ENCODE measurements at places on chromosomes 3 and 15.
A peak's percentile ranks its signal among the peaks of the same experiment; 100 is the strongest.

GRCh38 chr3:32719335-32719734 lies 34.3 kb downstream of the CNOT10 start:
- no peak for DNase-seq

- no peak for DNase-seq
Measured at GRCh38 chr15:49627407-49627877, 6.6 kb downstream of the DTWD1 start.

- no peak for DNase-seq
Measured at GRCh38 chr3:72597756-72598195, 250.5 kb downstream of the SHQ1 start.

GRCh38 chr3:89116476-89116875 lies 9.1 kb downstream of the EPHA3 start:
- no peak for DNase-seq

GRCh38 chr3:16060945-16061344 lies 113.5 kb upstream of the GALNT15 start:
- DNase-seq = no peak

DNA sequence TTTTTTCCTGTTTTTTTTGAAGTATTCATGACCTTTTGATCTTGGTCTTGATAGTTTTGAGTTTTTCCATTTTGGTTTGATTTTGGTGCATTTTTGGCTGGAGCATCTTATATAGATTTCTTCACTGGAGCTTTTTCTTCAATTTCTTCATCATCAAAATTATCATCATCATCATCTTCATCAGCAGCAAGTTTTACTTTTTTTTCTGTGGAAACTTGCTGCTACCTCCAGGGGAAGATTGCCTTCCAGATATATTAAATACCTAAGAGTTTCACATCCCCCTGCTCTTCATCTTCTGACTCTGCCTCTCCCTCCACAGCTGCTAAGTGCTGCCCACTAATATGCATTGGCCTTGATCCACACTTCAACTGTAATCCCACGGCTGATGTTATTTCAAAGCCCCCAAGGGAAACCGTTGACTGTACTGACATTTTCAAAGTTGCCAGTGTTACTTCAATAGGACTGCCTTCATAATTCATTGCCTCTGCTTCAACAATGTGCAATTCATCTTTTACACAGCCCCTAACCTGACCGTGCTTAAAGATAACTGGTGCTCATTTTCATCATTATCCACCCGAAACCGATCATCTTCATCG lies 151.7 kb downstream of the NR1D2 start:
- no peak for DNase-seq

- no peak for DNase-seq
Measured at GRCh38 chr3:134013280-134013679, 16.4 kb downstream of the SLCO2A1 start.

GRCh38 chr3:4063916-4064574 lies 239.1 kb upstream of the SETMAR start:
- no peak for DNase-seq

DNA sequence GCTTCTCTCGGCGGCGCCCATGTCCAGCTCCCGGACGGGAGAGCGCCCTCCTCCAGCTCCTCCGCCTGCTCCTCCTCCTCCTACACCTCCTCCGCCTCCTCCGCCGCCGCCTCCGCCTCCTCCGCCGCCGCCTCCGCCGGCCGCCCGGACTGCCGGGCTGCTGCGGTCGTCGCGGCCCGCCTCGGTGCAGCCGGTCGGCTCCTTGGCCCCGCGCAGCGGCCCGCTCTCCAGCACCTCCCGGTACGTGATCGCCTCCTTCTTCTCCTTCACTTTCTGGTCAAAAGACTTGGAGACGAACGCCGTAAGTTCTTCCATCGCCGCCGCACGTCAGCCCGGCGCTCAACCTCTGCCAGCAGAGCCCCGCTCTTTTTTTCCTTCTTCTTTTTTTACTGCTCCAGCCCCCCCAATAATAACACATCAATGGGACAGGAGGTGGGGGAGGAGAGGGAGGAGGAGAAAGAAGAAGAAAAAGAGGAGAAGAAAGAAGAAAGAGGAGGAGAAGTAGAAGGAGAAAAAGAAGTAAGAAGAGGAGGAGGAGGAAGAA lies 438 bp downstream of the SHOX2 start:
- no peak for DNase-seq

DNA sequence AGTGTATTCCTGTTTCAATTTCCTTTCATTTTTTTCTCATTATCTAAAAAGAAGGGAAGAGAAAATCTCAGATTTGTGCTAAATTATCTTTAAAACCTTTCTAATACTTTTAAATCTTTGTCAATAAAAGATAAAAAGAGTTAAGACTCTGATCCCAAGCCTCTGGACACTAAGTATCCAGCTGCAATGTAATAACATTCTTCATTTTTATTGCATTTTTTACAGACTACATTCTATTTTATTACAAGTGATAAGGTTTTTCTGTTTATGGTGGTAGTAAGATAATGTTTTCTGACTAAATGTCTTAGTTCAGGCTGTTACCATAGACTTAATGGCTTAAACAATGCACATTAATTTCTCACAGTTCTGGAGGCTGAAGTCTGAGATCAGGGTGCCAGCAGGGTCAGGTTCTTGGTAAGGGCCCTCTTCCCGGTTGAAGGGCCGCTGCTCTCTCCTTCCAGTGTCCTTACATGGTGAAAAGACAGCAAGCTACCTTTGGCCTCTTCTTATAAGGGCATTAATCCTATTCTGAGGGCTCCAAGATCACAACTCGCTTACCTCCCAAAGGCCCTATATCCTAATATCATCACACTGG lies 19.7 kb downstream of the KCNAB1 start:
- no peak for DNase-seq

- no peak for DNase-seq
Measured at GRCh38 chr3:41630708-41631107, 331.2 kb downstream of the ULK4 start.

GRCh38 chr3:71520161-71521020 lies 63.1 kb downstream of the FOXP1 start:
- DNase-seq = no peak

DNA sequence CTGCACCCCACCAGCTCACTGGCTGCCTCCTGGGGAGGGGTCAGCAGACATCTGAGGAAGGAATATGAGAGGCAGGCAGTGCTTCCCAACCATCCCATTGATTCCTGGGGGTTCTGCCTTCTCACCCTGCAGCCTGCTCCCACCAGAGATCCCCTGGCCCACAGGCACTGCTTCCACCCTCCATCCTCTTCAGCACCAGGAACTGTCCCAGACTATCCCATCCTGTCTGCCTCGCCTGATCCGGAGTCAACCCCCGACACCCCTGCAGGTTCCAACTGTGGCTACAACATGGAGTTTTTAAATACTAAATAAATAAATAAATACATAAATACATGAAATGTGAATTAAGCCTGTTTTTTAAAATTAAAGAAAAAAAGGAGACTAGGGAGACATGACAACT lies 43.6 kb downstream of the CACNA2D2 start:
- DNase-seq = no peak

- no peak for DNase-seq
Measured at GRCh38 chr15:68621535-68621934, 42.7 kb downstream of the CORO2B start.

GRCh38 chr3:152621006-152621868 lies 213.7 kb upstream of the P2RY1 start:
- no peak for DNase-seq

- no peak for DNase-seq
Measured at GRCh38 chr15:60520013-60520824, 41.3 kb upstream of the ICE2 start.

DNA sequence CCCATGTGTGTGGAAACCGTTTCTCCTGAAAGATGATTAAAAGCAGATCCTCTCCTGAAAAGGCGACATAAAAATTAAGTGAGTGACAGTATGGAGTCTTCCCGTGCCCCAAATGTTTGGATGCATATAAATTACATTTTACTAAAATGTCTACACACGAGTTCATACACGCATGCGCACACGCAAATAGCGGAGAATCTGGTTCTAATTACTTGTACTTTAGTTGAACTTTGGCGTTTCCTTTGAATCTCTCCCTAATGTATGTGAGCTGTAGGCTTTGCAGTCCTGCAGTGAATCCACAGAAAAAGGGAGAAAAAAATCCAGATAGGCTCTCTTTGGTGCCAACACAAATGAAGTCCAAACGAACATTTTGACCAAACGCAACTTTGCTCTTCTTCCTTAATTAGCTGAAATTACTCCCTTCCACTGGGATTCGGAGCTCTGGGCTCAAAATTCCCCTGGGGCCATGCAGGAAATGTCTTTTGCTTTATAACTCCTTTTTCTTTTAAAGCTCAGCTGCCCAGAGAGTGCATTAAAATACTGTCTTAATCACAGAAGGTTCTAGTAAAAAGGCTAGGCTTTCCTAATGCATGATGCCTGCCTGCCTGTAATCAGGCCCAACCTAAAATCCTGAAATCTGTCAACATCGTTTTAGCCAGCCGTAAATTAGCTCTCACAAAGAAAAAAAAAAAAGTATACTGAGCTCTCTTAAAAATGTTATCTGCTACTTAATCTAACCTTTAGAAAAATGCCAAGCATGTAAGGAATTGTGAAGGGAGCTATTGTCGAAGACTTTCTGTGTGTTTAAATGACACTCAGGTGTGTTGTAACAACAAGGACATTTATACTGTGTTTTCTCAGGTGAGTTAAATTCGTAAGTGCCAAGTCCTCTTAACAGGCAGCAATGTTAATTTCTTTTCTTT lies 26.2 kb downstream of the RARB start:
- DNase-seq = no peak

DNA sequence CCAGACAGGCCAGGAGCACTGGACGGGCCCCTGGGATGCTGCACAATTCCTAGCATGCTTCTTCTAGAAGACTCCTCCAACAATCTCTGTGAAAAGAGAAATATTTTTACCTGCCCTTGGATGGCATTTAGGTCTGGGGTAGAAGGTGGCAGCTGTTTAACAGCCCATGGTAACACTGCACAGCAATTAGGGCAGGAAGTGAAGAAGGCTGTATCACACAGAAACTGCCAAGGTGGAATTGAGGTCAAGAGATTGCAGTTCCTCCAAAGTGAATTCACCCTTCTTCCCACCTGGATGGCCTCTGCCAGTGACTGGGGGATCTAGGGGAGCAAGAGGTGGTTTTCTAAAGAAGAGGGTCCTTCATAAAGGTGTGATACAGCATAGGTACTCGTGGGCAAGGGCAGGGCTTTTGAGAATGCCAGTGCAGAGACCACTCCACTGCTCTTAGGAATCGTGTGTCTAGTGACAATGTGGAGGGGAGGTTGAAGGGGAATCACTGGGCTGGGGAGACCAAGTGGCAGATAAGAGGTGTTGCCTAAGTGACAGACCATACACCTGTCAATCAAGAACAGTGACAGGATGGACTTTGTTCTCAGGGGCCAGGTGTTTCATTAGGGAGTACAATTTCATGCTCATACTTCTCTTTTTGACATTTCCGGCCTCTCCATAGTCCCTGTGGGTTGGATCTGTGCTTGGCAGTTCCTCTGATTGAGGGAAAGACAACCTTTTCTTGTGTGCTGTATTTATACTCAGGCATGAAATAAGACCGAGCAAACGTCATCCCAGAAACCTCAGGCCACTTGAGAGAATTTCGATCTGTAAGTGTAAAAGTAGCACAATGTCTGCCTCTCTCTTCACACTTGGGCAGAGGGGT lies 83.5 kb upstream of the BCL6 start:
- DNase-seq = no peak

GRCh38 chr3:37862903-37863815 lies 1.5 kb downstream of the CTDSPL start:
- no peak for DNase-seq

GRCh38 chr3:126446791-126447190 lies 28.9 kb downstream of the ZXDC start:
- no peak for DNase-seq

- no peak for DNase-seq
Measured at GRCh38 chr3:60555686-60556354, 695.4 kb downstream of the FHIT start.

DNA sequence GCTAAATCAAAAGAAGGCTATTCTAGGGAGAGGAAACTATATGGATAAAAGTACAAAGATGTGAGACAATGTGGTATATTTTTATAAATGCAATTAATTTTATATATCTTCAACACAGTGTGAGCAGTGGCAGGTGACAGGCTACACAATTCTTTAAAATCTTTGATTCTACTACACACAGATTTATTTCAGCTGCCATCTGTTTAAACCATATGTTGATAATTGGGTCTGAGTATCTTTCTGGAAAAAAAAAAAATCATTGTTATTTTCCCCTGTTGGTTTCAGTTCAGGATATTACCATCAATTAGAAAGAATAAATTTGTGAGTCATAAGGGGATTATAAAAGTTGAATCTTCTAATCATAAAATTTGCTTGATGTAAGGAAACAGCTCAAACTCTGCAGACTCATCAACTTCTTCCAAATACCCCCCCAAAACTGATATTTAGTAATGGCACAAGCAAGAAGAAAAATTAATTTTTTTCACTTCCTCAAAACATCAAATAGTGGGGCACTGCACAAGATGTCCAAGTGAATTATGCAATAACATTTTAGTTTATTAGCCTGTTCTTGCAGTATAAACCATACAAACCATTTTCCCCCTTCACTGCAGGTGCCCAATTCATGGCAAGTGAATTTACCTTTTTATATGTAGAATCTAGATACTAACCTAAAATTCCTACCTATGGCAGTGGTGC lies 12.0 kb downstream of the PIERCE2 start:
- no peak for DNase-seq

DNA sequence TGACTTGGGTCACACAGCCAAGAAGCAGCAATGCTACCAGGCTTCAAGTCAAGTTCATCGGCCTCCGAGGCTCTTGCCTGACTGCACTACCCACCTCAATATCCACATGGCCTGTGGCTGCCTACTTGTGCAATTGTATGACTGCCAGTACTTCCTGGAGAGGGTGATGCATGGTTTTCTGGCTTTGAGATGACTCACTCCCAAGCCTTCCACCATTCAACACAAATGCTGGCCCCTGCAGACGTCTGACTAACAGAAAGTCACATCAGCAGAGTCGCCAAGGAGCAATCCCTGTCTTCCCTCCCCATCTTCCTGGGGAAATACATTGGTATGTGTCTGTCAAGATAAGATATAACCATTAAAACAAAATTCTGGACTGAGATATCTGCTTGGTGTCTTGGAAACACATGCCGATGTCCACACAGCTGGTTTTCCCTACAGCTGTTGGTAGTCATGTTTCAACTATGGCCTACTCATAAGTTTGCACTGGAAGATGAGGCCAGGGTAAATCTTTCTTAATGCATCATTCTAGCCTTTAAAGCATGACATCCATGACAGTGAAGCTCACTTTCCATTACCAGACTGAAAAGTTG lies 79.6 kb upstream of the SPATA12 start:
- DNase-seq = no peak

DNA sequence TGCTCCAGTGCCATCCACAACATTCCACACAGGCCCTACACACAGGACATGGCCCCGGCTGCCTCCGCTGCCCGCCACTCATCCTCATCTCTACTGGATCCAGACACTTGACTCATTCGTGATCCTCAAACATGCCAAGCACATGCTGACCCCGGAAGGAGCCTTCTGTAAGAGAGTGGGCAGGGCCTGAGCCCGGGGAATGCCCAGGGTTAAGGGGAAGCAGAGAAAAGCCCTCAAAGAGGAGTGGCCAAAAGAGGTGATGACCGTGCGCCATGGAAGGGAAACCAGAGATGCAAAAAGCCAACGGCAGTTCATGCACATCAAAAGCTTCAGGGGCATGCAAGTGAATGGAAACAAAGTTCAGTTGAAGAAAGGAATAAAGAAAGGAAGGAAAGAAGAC lies 46.1 kb downstream of the RFTN1 start:
- no peak for DNase-seq

- DNase-seq = no peak
Measured at GRCh38 chr3:13880811-13881156, 913 bp upstream of the WNT7A start.

GRCh38 chr15:40246496-40247280 lies 7.8 kb downstream of the PAK6 start:
- DNase-seq = no peak

GRCh38 chr3:56459104-56459496 lies 9.2 kb downstream of the ERC2 start:
- peak; percentile 32 for DNase-seq

GRCh38 chr3:111496894-111497559 lies 45.0 kb upstream of the CD96 start:
- DNase-seq = no peak

All from T-helper 2 cell (primary cell).